ENCODE measurements at places on chromosomes 3 and 15.
A peak's percentile ranks its signal among the peaks of the same experiment; 100 is the strongest.

GRCh38 chr3:4581124-4581424 lies 87.9 kb downstream of the ITPR1 start:
- no peak for DNase-seq

- DNase-seq: no peak
Observed at GRCh38 chr3:154931484-154931883, 148.6 kb upstream of the MME start.

- DNase-seq: no peak
Observed at GRCh38 chr3:150055332-150055731, 84.6 kb upstream of the PFN2 start.

GRCh38 chr15:75620058-75620820 lies 5.3 kb downstream of the SNUPN start:
- peak; percentile 52 for DNase-seq

DNA sequence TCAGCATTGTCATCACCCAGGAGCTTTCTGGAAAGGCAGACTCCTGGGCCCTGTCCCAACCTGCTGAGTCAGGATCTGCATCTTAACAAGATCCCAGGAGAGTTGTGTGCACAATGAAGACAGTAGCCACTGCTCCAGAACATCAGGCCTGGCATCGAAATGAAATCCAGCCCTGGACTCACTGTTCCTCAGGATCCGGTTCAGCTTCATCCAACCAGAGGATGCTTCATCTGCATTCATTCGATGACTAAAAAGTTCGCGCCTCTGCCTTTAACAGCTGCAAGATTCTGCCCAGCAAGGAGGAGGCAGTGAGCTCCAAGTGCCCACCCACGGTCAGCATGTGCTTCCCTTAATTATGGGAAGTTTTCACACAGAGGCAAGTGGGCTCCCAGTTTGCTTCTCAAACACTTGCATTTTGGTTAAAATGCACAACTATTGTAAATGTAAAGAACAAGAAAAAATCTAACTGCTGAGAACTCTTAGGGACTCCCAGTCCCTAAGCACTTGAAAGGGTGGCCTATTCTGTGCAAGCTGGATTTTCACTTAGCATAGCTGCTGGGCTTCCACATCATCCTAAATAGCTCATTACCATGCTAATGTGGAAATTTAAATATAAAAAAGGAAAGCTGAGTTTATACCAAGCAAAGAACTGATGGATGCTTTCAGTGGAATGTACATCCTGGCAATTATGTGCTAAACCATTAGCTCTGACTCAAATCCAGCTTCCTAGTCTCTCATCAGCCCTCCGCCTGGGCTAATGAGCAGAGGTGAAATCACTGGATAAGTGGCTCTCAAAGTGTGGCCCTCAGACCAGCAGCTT lies 25.5 kb upstream of the ESYT3 start:
- no peak for DNase-seq

DNA sequence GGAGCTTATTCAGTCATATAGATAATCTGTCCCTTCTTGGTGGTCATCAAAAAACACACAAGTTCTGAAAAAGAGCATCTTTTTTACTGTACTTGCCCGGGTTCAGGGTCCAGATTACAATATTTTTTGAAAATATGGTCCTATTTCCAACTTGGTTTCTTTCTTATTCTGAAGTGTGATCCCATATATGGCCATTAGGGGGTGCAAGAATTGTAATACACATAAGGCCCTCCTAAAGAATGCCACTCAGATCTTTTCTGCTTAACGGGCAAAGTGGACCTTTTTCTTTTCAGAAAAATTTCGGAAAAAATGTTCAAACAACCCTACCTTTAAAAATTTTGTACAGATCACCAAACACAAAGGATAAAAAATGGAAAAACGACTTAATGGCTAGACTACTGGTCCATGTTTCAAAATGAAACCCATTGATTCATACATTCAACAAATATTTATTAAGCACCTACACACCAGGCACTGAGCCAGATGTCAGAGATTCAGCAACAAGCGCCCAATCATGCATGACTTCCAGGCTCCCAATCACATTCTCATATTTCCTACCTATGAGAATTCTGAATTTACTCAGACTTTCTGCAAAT lies 102.0 kb upstream of the MYRIP start:
- peak; percentile 38 for DNase-seq

All from KBM-7 (cell line).